ENCODE measurements at places on chromosomes 1 and 21.

GRCh38 chr1:21914880-21915640 lies 22.1 kb downstream of the HSPG2 start:
- no peak for DNase-seq

DNA sequence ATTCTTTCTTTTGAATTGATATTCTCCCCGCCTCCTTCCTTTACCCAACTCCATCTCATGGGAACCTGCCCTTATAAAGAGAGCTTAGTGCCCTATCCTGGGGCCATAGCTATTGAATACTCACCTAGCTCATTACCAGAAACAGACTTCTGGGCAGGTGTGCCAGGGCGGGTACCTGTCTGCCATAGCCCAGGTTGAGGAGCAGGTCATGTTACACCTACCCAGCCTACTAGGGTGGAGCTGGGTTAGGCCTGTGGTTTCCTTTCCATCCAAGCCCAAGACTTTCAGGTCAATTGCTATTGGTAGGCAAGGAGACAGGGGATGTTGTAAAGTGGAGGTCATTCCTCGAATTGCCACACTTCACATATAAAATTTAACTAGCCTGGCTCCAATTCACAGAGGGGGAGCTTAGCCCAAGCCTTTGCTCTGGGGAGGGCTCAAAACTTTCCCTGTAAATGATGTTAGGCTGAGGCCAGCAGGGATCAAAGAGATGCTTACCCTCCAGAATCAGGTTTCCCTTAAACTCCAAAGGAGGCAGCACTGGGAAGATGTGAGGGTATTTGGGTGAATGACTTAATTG lies 87.1 kb upstream of the IPO9 start:
- no peak for DNase-seq

DNA sequence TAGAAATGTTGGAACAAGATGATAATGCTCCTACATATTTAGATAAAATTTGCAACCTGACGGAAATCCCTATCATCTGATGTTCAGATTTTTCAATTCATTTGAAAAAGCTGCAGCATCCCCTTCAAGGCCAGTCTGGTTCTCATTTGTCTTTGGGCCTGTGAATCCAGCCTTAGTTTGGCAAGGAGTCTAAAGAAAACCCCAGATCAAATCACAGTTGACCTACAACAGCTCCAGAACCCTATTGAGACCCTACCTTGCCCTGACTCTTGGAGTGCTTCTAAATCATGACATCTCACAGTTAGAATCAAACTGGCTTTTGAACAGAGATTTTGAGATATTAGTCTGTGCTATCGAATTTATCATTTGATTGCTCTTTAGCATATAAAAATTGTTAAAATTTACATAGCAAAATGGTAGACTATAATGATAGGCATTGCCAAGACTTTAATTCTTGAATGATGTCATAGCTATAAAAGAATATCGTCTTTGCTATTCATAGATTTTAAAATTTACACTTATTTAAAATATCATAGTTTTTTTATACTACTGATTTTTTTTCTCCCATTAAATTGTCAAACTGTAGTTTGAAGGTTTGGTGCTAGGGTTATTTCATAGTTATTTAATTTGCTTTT lies 2.2 kb downstream of the PPP2R5A start:
- no peak for DNase-seq

DNA sequence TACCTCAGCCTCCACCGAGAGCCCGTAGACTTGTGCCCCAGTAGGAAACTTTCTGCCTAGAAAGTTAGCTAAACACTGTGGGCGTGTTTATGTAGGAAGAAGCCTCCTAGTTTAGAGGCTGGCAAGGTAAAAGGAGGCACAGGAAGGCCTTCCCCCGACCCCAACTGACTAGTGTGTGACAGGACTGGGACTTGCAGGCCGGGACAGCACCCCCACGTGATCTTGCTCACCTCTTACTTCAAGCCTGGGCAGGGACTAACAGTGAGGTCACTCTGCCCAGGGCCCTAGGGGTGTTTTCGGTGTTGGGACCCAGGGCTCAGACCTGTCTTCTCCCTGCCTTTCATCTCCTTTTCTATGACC lies 392 bp upstream of the TAGLN2 start:
- DNase-seq, result no peak

- no peak for DNase-seq
Measured at GRCh38 chr1:54305906-54306514, 100.2 kb downstream of the SSBP3 start.
